Activated CD4-positive, alpha-beta T cell treated with anti-CD3 and anti-CD28 coated beads, Interleukin-2, amount 50 U/mL, for 16 hours (primary cell): ENCODE measurements at places on chromosomes 13 and 19.
A peak's percentile ranks its signal among the peaks of the same experiment; 100 is the strongest.

DNA sequence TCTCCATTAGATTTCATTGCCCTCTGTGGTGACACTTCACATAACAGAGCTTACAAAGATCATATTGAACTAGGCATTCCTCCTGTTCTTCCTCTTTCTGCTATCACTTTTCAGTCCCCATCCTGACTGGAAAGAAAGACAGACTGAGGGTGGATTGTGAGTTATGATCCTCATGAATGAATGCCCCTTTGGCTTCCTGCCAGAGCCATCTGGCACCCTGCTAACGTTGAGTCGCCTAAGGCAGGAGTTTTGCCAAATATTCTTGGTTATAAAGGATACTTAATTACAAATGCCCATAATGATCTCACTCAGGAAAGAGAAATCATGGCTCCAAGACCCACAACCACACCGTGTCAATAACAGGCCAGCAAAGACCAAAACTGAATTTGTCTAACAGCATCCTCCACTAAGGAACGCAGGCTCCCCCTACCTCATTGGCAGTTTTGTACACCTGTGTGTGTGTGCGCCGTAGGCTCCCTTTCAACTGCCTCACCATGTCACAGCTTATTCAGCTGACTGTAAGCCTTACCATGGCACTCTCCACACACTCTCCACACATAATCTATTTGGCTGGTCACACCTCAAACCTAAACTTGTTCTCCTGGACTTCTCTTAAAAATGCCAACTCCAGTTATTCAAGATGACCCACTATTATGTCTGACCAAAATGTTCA is 15.5 kb downstream of the ZNF211 start:
- no peak for DNase-seq

DNA sequence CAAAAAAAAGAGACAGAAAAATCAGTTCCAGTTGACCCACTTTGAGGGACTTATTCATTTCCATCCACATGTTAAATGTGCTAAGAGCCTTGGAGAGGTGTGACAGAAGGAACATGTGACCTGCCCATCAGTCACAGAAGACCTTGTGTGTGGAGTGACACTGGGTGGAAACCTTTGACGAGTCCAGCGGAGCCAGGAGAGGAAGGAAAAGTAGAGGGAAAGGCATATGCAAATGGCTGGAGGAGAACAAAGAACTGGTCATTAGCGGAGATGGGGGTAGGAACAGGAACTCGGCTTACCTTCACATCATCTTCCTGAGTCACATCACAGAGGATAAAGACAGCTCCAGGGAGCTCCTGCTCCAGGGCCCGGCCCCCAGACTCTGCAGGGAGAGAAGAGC is 2.3 kb downstream of the HSD17B14 start:
- DNase-seq = no peak

DNA sequence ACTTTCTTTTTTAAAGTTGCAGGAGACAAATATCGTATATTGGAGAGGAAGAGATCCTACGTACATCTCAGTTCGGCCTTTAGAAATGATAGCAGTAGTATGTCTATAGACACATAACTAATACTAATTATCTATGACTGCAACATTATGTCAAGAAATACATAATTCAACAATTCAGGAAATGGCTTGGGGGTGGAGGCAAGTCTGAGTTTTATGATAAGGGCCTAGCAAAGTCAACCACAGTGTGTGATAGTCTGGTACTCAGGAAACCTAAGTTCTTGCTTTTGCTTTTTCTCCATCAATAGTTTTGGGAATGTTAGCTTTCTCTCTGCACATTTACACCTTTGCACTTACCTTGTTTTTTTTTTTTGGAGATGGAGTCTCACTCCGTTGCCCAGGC is 27.5 kb upstream of the OBI1 start:
- no peak for DNase-seq

DNA sequence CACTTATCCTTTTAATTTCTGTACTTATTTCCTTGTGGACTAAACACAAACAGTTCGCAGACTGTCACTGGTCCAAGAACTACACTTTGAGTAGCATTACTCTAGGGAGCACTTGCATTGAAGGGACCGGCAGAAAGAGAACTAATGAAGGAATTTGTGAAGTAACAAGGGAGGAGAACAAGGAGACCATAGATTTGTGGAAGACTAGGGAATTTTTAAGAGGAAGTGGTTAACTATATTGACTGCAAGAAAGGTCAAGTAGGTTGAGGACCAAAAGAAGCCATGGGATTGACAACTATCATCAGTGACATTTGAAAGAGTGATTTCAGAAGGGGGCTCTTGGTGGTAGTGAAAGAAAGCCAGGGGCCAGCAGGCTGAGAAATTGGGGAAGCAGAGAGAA is 4.0 kb upstream of the RB1 start:
- DNase-seq = no peak

GRCh38 chr13:39148513-39148961 is 110.3 kb downstream of the NHLRC3 start:
- peak; percentile 37 for DNase-seq

- DNase-seq = no peak
These were observed 234.2 kb downstream of the PCDH17 start for GRCh38 chr13:57865600-57866294.

- no peak for DNase-seq
These were observed 72.9 kb downstream of the SHISA2 start for GRCh38 chr13:25978961-25979360.

- no peak for DNase-seq
These were observed 423.3 kb downstream of the EFNB2 start for GRCh38 chr13:106112191-106112590.

- DNase-seq = no peak
These were observed 73.1 kb upstream of the OLFM4 start for GRCh38 chr13:52955472-52955874.

DNA sequence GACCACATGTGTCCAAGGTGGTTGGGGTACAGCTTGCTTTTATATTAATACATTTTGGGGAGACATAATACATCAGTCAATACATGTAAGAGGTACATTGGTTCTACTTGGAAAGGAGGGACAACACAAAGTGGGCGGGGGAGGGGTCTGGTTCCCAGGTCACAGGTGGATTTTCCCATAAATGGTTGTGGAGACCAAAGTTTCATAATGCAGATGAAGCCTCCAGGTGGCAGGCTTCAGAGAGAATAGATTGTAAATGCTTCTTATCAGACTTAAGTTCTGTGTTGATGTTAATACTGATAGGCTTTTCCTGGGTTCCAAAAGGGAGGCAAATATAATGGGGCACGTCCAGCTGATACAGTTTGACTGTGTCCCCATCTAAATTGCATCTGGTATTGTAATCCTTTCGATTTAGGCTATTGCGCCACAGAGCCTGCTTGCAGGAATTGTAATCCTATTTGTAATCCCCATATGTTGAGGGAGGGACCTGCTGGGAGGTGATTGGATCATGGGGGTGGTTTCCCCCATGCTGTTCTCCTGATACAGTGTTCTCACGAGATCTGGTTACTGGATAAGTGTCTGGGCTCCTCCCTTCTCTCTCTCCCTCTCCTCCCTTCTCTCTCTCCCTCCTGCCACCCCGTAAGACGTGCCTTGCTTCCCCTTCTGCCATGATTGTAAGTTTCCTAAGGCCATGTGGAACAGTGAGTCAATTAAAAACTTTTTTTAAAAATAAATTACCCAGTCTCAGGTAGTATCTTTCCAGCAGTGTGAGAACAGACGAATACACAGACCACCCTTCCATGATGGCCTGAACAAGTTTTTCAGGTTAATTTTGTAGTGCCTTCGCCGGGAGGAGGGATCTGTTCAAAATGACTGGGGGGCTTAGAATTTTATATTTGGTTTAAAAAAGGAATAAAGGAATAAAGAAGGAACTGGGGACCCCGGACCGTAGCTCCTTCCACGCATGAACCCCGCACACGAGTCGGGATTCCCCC is 44.9 kb downstream of the ZNF823 start:
- no peak for DNase-seq

DNA sequence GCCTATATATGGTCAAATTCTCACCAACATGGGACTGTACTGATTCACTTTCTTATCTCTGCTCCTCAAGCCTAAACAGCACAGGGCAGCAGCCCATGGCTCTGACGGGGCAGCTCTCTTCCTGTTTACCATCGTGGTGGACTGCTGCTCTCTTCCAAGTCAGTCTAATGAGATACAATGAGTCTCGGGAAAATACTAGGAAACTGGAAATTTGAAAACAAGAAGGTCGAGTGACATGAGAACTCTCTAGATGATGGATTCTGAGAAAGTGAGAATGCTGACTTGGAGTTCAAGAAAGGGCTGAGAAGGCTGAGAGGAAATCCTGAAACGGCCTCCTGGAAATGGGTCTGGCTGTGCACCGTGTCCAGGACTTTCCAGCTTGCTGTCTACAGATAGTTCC is 122.8 kb upstream of the ARGLU1 start:
- no peak for DNase-seq

- DNase-seq = peak; percentile 99
These were observed at the start of the genes BCL2L12 and IRF3 for GRCh38 chr19:49665351-49666119. TSS of gene BCL2L12 (plus strand) at chr19:49665933. CDS start at chr19:49666693, 760 bp downstream. TSS of gene IRF3 (minus strand) at chr19:49665857. CDS start at chr19:49664838, 1,019 bp downstream.

DNA sequence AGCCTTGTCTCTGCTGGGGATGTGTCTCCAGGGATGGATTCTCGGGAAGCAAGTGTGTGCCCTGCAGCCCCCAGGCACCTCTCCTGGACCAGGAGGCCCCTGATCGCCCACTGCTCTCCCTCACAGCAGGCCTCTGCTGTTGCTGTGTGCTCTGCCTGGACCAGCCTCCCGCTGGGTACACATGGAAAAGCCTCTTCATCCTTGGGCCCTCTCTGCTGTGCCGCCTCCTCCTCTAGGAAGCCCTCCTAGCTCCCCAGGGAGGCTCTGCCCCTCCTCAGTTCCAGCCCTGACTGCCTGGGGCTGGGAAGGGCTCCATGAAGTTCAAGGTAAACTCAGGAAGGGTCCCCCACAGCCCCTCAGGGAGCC is 12.0 kb downstream of the NDUFA11 start:
- DNase-seq = no peak

- no peak for DNase-seq
These were observed 522.0 kb upstream of the KLHL1 start for GRCh38 chr13:70630247-70630646.

DNA sequence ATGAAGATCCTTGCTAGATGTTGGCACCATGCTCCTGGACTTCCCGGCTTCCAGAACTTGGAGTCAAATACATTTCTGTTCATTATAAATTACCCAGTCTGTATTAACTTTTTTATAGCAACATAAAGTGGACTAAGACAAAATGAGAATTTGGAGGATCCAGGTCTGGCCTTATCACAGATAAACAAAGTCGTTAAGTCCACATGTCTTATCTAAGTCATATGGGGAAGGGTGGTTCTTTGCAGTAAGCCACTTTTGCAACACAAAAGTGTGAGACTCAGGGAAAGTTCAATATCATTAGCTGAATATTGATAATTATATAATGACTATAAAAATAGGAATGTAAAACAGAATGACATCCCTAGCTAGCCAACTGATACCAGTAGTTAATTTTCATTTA is 91.6 kb upstream of the SIAH3 start:
- no peak for DNase-seq

- DNase-seq = no peak
These were observed 1422.9 kb downstream of the EFNB2 start for GRCh38 chr13:105112561-105112960.

DNA sequence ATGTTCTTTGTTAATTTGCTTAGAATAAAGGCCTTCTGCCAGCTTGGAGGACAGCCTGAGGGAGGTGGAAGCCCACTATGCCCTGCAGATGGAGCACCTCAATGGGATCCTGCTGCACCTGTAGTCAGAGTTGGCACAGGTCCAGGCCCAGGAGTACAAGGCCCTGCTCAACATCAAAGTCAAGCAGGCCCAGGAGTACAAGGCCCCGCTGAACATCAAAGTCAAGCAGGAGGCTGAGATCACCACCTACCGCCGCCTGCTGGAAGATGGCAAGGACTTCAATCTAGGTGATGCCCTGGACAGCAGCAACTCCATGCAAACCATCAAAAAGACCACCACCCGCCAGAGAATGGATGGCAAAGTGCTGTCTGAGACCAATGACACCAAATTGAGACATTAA is 41.7 kb downstream of the ZNF85 start:
- DNase-seq = no peak

GRCh38 chr19:16566161-16566560 is 6.1 kb downstream of the SLC35E1 start:
- peak; percentile 79 for DNase-seq

DNA sequence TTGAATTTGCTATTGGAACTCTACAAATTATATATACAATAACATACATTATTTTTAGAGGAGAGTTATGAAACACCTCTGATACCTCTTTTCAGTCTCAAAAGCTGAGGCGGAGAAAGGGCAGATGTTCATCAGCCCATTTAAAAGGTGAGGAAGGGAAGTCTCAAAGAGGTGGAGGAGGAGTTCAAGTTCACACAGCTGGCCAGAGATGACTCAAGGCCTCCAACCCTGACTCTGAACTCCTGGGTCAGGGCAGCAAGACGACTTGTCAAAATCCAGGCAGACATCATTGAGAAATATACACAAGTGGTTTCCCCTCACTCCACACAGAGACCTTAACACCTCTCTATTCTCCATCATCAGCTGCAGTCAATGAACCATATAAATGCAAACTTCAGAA is 2.1 kb downstream of the SIAH3 start:
- no peak for DNase-seq

GRCh38 chr19:46080561-46080960 is 39.8 kb upstream of the IGFL4 start:
- no peak for DNase-seq

GRCh38 chr13:106133025-106133424 is 402.4 kb downstream of the EFNB2 start:
- no peak for DNase-seq

DNA sequence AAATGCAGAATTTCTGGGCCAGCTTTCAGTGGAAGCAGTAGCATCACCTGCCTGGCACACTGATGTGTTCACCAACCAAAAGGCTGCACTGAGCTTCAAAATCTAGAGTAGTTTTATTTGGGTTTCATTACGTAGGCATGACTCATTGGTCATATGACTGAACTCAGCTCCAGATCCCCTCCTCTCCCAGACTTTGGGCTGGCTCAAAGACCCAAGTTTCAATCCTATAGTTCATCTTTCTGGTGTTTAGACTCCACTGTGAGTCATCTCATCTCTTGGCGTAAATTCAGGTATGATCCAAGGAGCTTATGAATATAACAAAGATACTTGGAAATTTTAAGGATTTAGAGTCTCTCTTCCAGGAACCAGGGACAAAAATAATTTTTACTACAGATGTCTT is 17.7 kb downstream of the ZMYM5 start:
- peak; percentile 41 for DNase-seq

- DNase-seq = no peak
These were observed at the start of gene AMER2 for GRCh38 chr13:25171517-25172302. TSS of gene AMER2 (minus strand) at chr13:25172288. CDS start at chr13:25171619, 669 bp downstream.

DNA sequence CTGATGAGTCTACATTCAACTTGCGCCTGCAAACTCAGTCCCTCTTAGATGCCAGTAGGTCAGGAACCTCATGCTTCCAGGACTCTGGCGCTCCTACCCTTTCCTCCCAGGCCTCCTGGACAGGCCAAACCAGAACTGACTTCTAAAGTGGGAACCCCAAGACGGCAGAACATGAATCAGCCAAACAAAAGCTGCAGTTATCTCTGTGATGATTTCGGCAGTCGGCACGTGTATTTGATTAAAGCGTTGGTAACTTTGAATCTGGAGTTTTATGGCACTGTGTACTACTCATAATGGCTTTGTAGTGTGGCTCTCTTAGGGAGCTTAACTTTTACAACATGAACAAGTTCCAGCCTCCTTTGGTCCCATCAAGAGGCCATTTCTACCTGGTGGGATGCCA is 13.7 kb downstream of the ACTN4 start:
- no peak for DNase-seq
